ENCODE measurements at places on chromosomes 4 and X. TPM values are rescaled to one million over a fixed set of nuclear protein-coding genes. Genes with fewer than 3 reads are reported as not detected.

The BRS3 gene
- not detected for polyA plus RNA-seq

GRCh38 chrX:14083783-14084182, 54.1 kb upstream of the GEMIN8 start:
- DNase-seq: no peak

GRCh38 chr4:33696041-33696440, 2548.3 kb downstream of the ARAP2 start:
- no peak for DNase-seq

- no peak for DNase-seq
These were observed 44.5 kb downstream of the AASDH start for GRCh38 chr4:56342746-56343145.

The IL13RA2 gene
- polyA plus RNA-seq: 0.35 TPM

The GPRASP2 gene
- polyA plus RNA-seq: 27.7 TPM

GRCh38 chr4:188971125-188971524, 831.9 kb downstream of the TRIML1 start:
- no peak for DNase-seq

DNA sequence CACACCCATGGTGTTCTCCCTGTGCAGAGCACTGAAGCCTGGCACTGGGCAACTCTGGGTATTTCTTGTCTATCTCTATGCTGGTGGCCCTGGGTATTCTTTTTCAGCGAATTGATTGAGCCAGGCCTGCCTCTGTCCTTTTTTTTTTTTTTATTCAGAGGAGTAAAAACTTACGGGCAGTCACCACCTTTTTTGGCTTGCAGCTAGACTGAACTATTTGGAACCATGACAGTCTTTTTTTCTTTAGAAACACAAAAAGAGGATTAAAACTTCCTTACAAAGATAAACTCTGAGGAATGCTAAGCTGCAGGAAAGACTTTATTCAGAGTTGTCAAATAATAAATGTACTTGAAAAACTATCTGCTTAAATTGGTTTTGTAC, 119.2 kb upstream of the STIM2 start:
- no peak for DNase-seq

Measured in right lung (tissue), 10 donors.